EH (cell line): ENCODE measurements at places on chromosomes 5 and 9.

DNA sequence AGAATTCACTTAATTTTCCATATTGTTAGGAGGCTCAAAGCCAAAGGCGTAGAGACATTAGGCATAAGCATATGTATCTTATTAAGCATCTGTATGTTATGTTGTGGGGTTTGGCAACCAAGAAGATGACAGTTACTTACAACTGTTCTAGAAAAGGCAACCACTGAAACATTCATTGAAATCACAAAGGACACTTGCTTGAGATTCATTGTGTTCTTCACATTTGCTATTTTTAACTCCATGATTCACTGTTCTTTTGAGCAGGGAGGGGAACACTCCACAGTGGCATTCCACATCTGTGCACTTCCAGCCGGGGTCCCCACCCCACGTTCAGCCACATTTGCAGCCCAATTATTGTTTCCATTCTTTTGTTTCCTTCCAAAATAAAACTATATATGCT, 107.1 kb downstream of the PALM2AKAP2 start:
- DNase-seq: peak; percentile 83

GRCh38 chr9:68547417-68547816, 6.7 kb upstream of the TMEM252 start:
- no peak for DNase-seq

- peak; percentile 77 for DNase-seq
Observed at GRCh38 chr5:179217356-179217755, 127.9 kb downstream of the ADAMTS2 start.

- no peak for DNase-seq
Observed at GRCh38 chr5:100762995-100763394, 140.1 kb downstream of the ST8SIA4 start.

GRCh38 chr5:68548959-68549676, 333.6 kb downstream of the PIK3R1 start:
- peak; percentile 90 for DNase-seq

DNA sequence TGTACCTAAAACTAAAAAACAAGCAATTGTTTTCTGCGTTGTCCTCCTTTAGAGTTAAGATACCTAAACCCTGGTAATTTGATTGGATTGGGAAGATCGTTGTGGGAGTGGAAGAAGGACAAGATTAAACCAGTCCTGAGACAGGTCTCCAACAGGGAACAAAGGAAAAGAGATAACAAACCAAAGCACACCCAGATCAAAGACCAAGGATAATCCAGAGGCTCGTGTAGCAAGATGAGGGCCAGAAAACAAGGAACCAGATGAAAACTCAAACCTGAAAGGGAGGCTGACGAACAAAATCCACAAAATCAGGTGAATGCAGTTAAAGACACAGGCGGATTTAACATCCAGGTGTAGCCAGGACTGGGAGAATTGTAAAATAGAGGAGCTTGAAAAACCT, 618.1 kb downstream of the SLCO4C1 start:
- no peak for DNase-seq

GRCh38 chr9:136088481-136088938, 6.6 kb downstream of the NACC2 start:
- no peak for DNase-seq

DNA sequence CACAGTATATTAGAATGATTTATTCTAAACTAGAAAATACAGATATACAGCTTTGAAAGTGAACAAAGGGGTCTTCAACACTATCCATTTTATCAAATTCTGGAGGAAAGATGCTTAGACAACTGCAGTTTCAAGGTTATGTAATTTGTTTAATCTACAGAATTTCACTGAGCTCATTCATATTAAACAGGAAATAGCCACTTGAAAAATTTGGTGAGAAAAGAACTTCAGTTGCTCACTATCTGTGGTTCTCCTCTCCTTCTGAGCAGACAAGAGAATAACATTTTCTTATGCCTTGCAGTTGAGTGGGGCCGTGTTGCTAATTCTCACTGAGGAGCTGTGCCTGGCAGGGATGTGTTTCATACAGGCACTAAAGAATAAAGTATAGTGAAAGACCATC, 1428.2 kb downstream of the CDH12 start:
- no peak for DNase-seq

GRCh38 chr5:44881266-44881665, 72.5 kb downstream of the MRPS30 start:
- no peak for DNase-seq

DNA sequence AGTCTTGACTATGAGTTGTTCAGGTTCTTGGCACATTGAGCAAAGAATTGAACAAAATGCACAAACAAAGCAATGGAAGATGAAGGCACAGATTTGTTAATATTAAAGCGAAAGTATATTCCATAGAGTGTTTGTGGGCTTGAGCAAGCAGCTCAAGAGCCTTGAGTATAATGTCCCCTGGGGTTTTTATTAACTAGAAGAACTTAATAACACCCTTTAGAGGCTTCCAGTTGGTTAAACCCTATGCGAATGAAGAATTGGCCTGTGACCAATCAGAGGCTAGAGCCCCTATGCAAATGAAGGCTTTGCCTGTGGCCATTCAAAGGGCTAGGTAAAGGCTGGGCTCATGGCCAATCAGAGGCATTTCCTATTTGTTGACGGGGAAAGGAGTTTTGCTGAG, 135.3 kb upstream of the IL12B start:
- DNase-seq: no peak

GRCh38 chr5:33937017-33937706, 976 bp downstream of the RXFP3 start:
- no peak for DNase-seq

DNA sequence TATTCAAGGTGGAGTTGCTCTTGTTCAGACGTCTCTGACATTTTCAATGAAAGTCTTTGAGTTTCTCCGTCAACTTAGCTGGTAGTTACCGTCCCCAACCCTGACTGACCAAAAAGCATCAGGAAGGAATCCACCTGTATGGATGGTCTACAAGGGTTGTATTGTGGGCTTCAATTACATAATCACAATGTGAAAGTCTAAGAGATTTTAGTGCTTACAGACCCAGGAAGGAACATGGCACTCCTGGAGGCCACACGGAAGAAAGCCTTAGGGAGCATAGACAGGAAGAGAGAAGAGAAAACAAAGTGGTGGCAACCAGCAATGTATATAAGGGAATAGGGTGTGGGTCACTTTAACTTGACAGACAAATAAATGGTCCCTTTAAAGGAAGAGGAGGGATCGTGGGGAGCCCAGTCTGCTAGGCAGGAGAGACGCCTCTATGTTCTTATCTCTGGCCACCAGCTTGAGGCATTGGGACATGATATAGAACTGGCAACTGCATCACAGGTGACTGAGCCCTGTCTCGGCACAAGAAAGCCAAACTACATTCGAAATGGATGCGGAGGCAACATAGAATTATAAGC, 80.4 kb downstream of the ALDH7A1 start:
- no peak for DNase-seq

- DNase-seq: no peak
Observed at GRCh38 chr9:95385521-95385920, 68.0 kb upstream of the FANCC start.
